ENCODE measurements at places on chromosomes 1 and 21.

- no peak for DNase-seq
Measured at GRCh38 chr1:204927673-204928641, 57.3 kb downstream of the NFASC start.

DNA sequence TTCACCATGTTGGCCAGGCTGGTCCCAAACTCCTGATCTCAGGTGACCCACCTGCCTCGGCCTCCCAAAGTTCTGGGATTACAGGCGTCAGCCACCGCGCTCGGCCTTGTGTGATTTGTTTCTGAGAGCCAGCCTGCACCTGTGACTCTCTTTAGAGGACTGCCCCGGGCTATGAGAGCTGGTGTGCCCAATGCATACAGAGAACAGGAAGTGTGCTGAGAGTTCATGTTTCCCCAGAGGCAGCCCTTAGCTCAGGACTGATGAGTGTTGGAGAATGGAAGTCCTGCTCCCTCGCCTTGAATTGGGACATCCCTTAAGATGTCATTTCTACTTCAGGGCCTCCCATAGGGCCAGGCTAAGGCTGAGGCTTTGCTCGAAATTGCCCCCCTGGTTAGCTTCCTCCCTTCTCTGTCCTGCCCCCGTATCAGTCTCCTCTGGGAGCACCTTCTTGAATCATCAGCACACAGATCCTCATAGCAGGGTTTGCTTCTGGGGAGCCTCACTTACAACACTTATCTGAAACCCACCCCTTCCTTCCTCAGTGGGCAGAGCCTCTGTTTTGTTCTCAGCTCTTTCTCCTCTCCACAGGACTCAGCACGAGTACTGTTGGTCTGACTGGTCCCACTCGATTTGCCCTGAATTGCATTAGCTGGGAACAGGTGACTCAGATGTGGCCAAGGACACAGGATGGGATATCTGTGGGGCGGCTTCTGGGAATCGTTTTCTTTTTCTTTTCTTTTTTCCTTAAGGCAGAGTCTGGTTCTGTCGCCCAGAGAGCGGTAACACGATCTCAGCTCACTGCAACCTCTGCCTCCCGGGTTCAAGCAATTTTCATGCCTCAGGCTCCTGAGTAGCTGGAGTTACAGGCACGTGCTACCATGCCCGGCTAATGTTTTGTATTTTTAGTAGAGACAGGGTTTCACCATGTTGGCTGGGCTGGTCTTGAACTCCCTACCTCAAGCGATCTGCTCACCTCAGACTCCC, 80.1 kb downstream of the UBIAD1 start:
- DNase-seq, result peak; percentile 80

- no peak for DNase-seq
Measured at GRCh38 chr1:228298471-228298870, 90.6 kb downstream of the OBSCN start.

DNA sequence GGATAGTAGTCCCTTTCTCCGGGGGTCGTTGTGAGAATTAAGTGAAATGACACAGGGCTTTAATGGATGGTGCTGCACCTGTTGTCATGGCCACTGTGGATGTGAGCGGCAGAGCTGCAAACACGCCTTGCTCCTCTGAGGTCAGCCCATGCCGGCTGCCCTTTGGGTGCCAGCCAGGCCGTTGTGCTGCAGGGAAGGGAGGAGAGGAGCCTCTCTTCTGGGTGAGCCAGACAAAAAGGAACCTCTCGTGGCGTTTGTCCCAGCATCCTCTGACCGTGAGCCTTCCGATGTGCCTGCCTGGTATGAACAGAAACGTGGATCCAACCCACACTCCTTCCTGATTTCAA, 383.0 kb upstream of the VAMP3 start:
- DNase-seq, result no peak

DNA sequence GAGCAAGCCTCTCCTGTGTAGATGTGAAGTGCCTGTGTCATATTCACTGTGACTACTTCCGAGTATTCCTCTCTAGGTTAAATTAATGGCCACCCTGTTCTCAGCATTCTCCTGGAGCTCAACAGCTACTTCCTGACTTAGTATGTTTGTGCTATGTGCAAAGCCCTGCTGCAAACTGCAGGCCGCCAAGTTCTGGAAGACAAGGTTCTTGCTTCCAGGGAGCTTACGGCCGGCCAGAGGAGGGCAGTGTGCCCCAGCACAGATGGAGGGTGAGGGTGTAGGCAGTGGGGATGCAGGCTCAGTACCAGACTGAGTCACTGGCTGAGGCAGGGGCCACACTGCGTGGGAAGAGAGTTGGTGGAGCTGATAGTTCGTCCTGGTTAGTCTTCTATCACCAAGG, 43.2 kb downstream of the ELK4 start:
- peak; percentile 70 for DNase-seq

- no peak for DNase-seq
Measured at GRCh38 chr1:92862605-92863004, 30.8 kb downstream of the RPL5 start.

DNA sequence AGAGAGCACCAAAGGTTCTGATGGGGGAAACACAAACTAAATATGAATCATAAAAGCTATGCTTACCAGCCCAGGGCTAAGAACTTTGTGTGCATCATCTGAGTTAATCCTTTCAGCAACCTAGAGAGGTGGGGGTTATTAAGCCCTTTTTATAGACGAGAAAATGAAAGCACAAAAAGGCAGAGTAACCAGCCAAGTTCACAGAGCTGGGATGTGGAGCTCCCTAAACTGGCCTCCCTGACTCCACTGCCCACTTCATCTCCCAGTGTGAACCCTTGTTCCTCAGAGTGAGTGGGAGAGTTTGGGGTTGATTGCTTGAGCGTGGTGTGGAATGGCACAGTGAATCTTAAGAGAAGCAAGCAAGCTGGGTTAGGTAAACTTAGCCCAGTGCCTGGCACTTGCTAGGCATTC, 10.8 kb upstream of the BCAR3 start:
- no peak for DNase-seq
